ENCODE measurements at places on chromosomes 11 and 22. TPM values are rescaled to one million over a fixed set of nuclear protein-coding genes. Genes with fewer than 3 reads are reported as not detected.
A peak's percentile ranks its signal among the peaks of the same experiment; 100 is the strongest.

- no peak for DNase-seq
These were observed 1.0 kb downstream of the C11orf91 start for GRCh38 chr11:33699515-33700062.

DNA sequence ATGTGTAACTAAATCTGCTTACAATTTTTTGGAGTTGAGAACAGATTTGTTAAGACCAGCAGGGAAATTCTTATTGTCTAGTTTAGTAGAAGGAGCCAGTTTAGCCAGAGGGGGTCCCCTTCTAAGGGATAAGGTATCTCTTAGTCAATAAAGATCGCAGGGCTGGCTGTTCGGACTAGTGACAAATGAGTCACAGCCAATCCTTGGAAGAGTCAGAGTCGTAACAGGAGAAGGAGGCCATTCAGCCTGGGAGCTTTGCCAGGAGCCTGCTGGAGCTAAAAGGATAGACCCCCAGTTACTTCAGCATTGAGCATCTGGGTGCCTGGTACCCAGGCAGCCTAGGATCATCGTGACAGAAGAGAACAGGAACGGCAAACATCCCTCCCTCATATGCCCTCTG, 191.6 kb upstream of the ARHGAP20 start:
- peak; percentile 75 for DNase-seq

DNA sequence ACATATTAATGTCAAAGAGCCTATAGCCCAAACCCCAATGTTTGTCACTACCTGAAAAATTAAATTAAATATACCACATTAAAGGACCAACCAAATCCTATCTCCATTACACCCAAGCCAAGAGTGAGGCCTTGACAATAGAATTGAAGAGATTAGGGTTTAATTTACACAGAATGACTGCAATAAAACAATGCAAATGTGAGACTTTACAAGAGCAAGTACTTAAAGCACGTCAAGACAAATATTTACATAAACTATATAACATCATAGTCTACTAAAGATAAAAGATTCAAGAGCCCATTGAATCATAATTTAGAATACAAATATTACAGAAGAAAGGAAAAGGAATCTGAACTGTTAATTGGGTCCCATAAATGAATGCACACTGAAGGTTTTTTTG, 85.6 kb downstream of the CADM1 start:
- DNase-seq, result no peak

APLNR gene
- not detected for polyA plus RNA-seq

GNAZ gene
- polyA plus RNA-seq, result 1.5 TPM

SCGB1D2 gene
- not detected for polyA plus RNA-seq

GRCh38 chr11:46554213-46555147, 39.3 kb downstream of the AMBRA1 start:
- DNase-seq, result peak; percentile 80

GRCh38 chr11:111299101-111300026, 1.0 kb downstream of the POU2AF3 start:
- peak; percentile 23 for DNase-seq

GRCh38 chr22:39598017-39598965, 27.7 kb downstream of the CACNA1I start:
- no peak for DNase-seq

DEUP1 gene
- polyA plus RNA-seq, result not detected

DNA sequence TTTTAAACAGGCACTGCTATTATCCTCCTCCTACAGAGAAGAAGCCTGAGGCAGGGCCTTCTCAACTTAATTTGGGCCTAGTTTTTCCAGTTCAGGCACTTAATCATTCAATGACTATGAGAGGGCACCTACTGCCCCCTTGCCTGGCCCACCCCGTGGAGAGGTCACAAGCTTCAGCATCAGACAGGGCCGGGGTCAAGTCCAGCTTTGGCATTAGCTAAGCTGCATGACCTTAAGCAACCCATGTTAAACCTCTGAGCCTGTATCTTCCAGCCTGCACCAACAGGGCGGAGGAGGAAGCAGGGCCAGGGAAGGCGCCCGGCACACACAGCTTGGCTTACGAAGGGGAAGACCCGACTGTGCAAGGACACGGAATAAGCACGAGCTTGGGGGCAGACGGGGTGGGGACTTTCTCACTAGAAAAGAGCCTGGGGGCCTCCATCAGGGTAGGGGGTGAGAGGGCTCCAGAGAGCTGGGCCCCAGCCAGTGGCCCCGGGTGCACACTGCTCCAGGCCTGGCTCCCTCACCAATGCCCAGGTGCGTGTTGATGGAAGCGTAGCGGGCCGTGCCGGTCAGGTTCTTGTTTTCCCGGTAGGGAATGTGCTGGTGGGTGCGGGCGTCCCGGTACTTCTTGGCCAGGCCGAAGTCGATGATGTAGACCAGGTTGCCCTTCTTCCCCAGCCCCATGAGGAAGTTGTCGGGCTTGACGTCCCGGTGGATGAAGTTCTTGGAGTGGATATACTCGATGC, 16.9 kb downstream of the CSNK1E start:
- DNase-seq, result no peak

SORL1 gene
- polyA plus RNA-seq, result 1.0 TPM

DNA sequence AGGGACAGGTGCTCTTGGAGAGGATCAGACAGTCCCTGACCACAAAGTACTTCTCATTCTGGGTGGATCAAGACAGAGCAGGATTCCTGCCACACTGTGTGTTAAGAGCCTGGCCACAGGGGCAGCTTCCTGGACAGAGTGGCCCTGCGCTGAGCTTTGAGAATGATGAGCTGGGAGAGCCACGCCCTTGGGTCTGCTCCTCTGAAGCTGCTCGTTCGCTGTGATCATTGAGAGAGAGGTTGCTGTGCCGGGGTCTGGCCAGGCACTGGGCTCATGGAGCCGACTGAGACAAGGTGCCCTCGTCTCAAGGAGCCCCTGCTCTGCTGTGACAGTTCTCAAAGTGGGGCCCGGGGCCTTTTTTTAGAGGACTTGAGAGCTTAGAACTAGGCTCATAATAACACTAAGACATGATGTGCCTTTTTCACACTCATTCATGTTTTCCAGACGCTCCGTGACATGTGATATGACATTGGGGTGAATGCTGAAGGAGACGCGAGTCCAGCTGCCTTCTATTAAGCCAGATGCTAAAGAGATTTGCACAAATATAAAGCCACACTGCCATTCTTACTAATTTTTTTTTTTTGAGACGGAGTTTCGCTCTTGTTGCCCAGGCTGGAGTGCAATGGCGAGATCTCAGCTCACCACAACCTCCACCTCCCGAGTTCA, 1.6 kb upstream of the MFRP start:
- no peak for DNase-seq

CASP5 gene
- polyA plus RNA-seq, result not detected

DNA sequence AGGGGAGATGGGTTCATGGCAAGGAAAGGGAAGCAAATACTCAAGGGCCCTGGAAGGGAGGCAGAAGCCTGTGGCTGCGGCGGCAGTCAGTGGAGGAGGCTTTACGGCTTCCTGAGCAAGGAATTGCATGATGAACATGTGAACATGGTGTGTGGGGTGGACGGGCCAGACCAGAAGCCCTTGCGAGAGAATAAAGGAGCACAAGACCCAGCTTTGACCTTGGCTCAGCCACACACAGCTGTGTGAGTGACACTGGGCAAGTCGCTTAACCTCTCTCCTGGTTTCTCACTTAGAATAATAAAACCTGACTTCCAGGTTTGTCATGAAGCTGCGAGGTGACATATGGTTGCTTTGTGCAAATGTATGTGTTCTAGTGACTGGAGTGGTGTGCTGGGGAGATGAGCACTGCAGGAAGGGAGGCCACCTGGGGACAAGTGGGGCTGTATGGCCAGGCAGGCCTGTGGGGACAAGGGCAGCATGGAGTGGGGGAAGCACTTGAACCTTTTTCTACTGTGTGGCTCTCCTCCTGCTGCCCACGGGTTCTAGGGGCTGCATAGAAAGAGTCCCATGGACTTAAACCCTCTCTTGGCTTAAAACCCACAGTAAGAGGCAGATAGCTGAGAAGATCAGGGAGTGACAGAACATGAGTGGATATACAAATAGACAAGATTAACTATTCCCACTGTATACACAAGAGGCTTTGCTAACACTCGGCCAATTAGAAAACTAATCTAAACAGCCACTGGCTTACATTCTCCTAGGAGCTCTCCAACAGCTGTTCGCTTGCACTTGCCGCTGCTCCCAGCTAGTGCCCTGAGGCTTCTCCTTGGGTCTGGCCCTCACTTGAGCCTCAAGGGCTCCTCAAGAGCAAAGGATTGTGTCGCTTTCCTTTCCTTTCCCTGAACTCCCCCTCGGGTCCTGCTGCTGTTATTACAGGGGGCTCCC, 67.3 kb upstream of the CDON start:
- peak; percentile 35 for DNase-seq

CELSR1 gene
- 1.4 TPM for polyA plus RNA-seq

UCP3 gene
- 0.80 TPM for polyA plus RNA-seq

GRCh38 chr11:11122749-11123148, 230.3 kb downstream of the CSNK2A3 start:
- no peak for DNase-seq

DNA sequence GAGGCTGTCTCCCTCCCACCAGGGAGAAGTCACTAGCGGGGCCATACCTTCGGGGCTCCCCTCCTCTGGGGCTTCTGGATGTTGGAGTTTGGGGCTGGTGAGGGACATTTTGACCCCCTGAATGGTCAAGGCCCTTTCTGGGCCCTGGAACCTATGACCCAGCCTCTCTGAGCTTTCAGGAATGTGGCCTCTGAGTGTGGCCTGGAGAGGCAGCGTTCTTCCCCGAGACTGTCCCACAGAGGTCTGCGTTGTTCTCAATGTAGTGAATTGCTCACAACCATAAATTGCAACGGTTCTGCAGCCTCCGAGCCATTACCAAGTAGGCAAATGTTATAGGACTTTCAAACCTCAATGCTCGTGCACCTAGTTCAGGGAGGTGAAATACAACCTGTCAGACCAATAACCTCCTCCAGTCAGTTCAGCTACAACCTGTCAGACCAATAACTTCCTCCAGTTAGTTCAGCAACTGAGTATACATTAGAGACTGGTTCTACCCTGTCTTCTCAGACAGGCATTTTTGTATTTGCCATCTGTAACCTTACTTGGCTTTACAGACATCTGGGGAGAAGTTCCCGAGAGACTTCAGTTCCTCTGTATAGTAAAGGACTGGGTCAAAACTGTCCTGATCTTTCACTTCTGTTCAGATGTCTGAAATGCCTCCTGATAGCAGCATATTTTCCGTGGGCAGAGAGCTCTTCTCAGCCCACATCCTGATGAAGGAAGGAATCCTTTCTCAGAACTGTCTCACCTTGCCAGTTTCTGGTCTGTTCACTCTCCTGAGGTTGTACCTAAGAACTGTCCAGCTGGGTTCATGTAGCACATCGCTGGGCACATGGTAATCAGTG, 34.2 kb downstream of the MICAL2 start:
- no peak for DNase-seq

DNA sequence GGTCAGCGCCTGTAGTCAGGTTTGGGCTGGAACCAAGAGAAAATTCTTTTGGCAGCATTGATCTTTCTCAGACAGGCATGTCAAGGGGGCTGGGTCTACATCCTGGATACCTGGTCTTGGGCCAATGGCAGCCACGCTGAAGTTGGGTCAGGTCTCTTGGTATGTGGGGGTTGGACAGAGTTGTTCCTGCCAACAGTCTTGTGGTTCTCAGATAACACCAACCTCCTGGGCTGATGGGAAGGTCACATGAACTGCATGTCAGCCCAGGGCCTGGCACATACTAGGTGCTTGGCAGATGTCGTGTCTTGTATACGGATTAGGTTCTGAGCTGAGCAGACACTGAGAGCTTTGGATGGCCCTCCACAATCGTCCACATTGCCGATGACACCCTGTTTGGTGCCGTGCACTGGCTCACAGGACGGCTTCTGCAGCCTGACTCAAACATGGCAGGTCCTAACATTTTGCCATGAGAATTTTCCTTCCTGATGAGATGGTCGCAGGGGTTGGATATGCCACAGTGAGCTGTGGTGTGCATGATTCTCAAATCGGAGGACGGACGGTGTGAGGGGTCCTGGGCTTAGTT, 42.0 kb downstream of the FBLN1 start:
- DNase-seq, result peak; percentile 35

DNA sequence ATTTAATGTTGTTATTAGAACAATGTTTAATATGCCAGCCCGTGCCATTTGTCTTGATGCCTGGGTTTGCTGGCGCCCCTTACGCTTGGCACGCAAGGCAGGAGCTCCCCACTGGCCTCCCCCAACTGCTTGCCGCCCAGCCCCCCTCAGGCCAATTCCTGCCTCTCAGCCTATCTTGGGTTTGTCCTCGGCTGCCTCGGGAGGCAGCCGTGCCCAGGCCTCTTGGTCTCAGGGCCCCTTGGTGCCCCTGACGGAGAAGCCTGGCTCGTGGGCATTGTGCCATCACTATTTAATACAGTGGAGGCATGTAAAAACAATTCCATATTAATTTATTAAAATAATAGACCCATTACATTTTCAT, 119.8 kb downstream of the KCNQ1OT1 start:
- no peak for DNase-seq

FGF19 gene
- not detected for polyA plus RNA-seq

DNA sequence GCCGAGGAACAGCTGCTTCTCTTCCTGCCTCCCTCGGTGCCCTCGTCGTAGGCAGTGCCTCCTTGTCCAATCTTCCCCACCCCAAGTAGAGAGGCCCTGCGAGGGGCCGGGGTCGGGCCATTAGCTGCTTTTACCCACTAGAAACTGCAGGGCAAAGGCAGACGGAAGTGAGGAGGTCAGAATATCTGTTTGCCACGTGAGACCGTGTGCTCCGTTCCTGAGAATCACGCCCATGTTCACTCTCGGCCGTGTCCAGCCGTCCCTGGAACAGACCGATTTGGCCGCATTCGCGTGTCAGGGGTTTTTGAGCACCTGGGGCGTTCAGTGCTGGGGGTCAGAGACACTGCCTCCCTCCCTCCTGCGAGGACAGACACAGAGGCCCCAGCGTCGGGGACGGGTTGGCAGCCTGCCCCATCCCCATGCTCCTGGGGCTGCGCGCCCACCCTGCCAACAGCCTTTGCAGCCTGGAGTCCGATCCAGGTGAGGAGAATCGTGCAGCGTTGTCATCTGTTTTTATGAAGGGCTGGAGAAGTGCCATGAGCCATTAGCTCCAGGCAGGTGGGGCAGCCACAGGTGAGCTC, 982.2 kb downstream of the BRD1 start:
- no peak for DNase-seq

GRCh38 chr11:116579031-116579653, 193.6 kb downstream of the BUD13 start:
- no peak for DNase-seq

DNA sequence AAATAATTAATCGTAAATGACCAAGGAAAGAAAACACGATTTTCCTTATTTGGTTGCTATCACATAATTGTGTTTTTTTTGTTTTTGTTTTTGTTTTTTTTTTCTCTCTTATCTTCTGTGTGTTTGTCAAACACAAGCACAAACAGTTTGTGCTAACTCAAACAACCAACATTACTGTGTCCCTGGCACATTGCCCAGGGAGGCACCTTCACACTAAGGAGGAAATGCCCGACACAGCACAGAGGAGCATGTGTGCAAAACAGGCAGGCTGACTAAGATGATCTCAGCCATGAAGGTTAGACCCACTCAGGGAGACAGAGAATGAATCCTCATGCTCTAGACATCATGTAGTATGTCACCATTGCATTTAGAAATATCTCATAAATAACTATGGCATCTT, 130.1 kb downstream of the SOX6 start:
- DNase-seq, result peak; percentile 67

PRODH gene
- not detected for polyA plus RNA-seq
